Fibroblast of the conjunctiva (primary cell): ENCODE measurements at places on chromosomes 4 and X.

GRCh38 chr4:13263967-13264525, 220.1 kb downstream of the RAB28 start:
- no peak for DNase-seq

- no peak for DNase-seq
These were observed 168.1 kb downstream of the BMPR1B start for GRCh38 chr4:94925764-94926347.

DNA sequence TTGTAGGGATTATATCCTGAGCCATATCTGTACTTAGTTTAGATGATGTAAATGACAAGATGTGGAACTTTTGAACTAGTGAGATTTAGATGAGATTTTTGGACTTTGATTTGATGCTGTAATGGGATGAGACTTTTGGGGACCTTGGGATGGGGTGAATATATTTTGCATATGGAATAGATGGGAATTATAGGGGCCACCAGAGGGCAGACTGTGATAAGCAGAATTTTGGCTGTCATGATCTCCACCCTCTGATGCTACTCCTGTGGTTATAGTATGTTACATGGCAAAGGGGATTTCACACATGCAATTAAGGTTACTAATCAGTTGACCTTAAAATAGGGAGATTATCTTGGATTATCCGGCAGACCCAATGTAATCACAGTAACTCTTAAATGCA, 214.0 kb upstream of the NHS start:
- DNase-seq = no peak

- no peak for DNase-seq
These were observed 997 bp downstream of the NKX1-1 start for GRCh38 chr4:1405254-1405635.

DNA sequence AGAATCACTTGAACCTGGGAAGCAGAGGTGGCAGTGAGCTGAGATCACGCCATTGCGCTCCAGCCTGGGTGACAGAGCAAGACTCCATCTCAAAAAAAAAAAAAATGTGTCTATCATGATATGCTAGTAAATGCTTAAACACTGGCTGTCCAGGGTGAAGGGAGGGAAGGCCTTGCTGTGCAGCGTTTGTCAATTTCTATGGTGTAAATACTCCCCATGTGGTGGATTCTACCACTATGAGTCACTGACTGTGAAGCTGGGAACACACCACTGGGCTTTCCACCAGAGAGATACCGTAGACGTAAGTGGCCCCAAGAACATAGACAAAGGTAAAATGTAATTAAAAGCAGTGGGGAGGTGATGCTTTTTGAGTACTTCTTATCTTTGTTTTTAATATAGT, 51.3 kb upstream of the LEF1 start:
- no peak for DNase-seq

DNA sequence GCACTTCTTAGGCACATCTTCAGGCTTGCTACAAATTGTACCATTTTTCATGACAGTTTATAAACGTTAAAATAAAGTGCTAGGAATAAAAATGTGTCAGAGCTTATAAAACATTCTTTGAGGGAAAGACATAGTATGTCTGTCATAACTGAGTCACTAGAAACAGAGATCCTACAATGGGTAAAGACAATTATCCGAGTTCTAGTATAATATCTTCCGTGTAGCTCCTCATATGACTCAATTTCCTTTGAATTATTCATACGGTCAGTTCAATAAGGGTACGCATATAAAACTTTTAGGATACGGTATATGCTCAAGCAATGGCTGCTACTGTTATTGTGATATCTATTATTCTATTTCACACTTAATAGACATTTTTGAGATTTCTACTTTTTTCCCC, 349.1 kb downstream of the PCDH10 start:
- DNase-seq = no peak

DNA sequence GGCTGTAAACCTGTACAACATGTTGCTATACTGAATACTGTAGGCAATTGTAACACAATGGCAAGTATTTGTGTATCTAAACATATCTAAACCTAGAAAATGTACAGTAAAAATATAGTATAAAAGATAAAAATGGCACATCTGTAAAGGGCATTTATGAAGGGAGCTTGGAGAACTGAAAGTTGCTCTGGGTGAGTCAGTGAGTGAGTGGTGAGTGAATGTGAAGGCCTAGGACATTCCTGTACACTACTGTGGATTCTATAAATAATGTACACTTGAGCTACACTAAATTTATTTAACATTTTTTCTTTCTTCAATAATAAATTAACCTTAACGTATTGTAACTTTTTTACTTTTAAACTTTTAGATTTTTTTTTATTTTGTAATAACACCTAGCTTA, 5.0 kb upstream of the SHROOM4 start:
- no peak for DNase-seq

GRCh38 chr4:149328161-149328560, 487.5 kb downstream of the IQCM start:
- DNase-seq = no peak

GRCh38 chr4:98662626-98663225, 4.3 kb upstream of the TSPAN5 start:
- DNase-seq = no peak

GRCh38 chr4:143438710-143439109, 74.8 kb upstream of the SMARCA5 start:
- no peak for DNase-seq

GRCh38 chrX:31527455-31528126, 455.8 kb upstream of the FTHL17 start:
- DNase-seq = no peak

DNA sequence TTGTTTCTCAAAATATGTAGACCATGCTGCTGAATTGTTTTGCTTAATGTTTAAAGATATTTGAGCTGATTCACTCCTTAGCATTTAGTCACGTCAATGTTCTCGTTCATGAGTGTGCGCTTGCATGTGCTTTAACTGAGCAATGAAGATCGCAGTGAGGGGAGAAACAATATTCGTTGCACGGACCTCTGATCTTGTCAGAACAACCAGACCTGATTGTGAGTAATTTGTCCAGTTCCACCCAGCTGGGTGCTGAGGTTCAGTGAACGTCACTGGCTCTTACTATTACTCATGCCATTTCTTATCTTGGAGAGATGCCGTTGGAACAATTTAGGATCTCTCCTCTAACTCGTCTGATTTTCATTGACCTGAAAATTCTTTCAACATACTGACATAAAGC, 15.0 kb upstream of the PRKX start:
- DNase-seq = no peak

- no peak for DNase-seq
These were observed 916 bp downstream of the MXRA5 start for GRCh38 chrX:3345281-3346191.

GRCh38 chr4:48379587-48380180, 38.4 kb downstream of the SLAIN2 start:
- no peak for DNase-seq

GRCh38 chr4:174717828-174718227, 111.2 kb downstream of the GLRA3 start:
- DNase-seq = no peak

DNA sequence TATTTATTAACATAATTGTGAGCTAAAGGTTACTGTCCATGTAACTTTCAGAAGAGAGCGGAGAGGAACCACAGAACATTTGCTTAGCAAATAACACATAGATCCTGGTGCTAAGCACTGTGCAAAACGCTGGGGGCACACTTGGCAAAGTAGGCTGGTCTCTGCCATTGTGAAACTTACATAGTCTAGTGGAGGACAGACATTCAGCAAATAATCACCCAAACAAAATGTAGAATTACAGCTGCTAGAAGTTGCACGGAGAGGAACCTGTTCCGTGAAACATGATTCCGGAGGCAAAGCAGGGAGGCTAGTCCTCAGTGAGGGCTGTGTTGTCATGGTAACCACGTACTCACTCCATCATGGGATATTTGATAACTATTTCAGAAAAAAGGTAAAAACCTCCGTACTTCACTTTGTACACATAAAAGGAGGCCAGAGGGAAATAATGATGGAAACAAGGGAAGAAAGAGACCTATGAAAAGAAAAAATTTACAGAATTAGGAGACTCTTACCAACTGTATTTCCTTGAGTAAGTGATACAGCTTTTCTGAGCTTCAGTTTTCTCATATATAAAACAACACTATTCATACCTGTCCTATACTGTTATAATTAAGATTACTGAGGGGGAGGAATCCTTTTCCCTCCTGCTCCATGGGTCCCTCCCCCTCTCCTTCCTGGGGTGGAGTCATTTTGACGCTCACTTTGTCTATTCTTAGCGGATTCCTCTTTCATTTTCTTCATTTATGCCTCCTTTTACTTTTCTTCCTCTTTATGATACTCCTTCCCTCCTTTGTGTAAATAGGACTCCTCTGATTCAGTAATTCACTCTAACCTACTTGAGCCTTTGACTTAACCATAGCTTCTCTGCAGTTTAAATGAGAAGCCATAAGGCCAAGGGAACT, 825 bp upstream of the RASGEF1B start:
- no peak for DNase-seq

- no peak for DNase-seq
These were observed 154.5 kb downstream of the GRXCR1 start for GRCh38 chr4:43047058-43047457.

- DNase-seq = peak; percentile 12
These were observed 69.3 kb upstream of the LDB2 start for GRCh38 chr4:16967722-16968121.

GRCh38 chr4:8898419-8898818, 26.8 kb upstream of the HMX1 start:
- no peak for DNase-seq

DNA sequence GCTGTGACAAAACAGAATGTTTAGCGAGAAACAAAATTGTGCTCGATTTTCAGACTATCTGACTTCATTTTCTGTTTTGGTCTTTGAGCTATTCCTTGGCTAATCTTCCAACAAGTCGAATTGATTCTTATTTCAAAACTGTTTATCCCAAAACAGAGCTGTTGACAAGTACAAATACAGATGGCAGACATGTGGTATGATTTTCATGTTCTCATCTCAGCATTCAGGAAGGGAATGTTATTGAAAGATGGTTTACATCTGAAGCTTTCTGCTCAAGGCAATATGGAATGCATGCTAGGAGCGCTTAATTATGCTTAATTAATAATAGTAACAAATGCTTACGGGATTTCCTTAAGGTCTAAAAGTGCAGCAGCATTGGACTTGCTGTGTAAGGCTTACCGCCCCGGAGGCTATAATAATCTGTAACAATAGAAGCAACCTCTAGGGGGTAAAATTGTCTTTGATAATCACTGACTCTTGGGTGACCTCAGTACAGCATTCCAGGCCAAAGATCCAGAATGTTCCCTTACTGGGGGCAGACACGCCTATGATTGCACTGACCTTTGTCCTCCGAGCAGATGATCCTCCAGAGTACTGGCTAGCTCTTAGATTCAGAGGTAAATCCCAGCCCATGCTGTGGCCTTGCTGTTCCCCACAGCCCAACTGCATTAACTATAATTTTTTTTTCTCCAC, 16.4 kb downstream of the LSM6 start:
- no peak for DNase-seq

GRCh38 chr4:26822546-26822945, 38.1 kb upstream of the STIM2 start:
- DNase-seq = no peak

DNA sequence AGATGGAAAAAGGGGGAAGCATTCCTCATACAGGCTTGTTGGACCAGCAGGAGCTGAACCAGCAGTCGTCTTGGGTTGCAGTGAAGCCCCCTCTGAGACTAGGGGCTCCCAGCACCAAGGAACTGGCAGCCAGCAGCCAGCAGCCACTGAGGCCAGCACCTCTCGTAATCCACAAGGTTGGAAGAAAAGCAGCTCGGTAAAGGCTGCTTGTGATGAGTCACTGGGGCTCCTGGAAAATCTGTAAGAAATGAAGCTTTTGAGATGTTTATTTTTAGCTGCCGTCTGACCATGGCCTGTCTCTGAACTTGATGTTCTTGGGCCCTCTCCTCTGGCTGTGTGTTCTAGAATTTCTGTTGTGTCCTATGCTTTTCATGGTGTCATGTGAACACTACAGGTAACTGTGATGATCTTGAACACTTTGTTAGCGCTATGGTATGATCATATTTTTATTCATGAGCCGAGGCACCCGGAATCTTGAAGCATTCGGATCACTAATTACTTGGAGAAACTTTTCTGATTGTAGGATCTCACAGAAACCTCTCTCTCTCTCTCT, 18.6 kb downstream of the CLCN4 start:
- DNase-seq = no peak

- DNase-seq = no peak
These were observed 83.0 kb upstream of the CBR4 start for GRCh38 chr4:169092889-169093522.

GRCh38 chr4:112289407-112290253, 3.9 kb upstream of the TIFA start:
- no peak for DNase-seq

GRCh38 chrX:152412105-152412504, 39.0 kb downstream of the GABRA3 start:
- no peak for DNase-seq

DNA sequence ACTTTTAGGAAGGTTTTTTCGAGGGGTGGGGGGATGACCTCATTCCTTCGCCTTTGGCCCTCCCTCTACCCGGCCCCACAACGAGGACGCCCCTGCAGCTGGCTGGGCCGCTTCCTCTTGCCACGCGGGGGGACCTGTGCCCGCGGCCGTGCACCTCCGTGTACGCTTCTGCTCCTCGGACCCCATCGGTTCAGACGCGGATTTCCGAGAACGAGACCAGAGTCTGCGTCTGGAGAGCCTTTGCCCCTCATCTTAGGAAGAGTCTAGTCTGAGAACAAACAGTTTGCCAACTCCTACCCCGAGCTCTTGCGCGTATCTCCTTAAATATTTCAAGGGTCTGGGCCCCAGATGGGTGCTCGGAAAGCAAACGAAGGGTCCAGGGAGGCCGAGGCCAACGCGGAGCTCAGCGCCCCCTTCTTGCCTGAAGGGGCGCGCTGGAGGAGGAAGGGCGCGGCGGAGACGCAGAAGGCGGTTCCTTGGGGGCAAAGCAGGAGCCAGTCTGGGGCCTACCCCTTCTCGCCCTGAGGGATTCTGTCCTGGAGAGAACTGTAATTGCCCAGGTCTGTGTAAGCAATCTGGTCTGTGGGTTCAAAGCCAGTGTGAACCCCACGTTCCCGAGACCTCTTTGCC, 3.9 kb upstream of the SFRP2 start:
- DNase-seq = no peak

DNA sequence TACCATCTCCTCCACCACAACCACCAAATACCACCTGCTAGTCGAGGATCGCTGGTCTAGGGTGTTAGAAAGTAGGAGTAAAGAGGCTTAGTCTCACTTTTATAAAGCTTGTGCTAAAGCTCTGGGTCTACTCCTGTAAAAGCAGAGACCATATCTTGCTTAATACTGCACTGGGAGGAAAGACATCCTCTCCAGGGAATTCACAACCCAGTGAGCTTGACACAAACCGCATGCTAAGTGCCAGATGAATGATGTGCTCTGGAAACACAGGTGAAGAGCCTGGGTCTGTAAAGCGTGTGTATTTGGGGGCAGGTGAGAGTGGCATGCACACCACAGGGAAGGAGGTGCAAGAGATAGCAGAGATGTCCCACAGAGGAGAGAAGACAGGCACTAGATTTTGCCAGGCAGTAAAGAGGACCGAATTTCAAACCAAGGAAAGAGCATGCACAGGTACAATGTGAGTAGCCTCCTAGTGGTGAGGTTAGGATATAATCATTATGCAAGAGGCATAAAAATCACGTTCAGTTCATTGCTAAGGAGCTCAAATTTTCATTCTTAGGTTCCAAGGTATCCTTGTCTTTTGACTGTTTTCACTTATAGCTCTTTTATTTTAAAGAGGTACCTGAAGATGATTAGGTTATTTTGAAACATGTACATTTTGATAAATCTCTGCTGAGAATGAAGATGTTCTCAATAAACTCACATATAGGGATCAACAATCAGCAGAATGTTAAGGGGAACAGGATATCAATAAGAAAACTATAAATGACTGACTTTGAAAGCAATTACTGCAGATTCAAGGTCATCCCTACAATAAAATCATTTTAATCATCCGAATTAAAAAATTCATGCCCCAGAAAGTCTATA, 20.7 kb downstream of the TAPT1 start:
- DNase-seq = no peak
